Bronchial epithelial cell (primary cell): ENCODE measurements at places on chromosomes 6 and 20.

- no peak for DNase-seq
Observed at GRCh38 chr6:154378518-154378917, 21.9 kb upstream of the IPCEF1 start.

DNA sequence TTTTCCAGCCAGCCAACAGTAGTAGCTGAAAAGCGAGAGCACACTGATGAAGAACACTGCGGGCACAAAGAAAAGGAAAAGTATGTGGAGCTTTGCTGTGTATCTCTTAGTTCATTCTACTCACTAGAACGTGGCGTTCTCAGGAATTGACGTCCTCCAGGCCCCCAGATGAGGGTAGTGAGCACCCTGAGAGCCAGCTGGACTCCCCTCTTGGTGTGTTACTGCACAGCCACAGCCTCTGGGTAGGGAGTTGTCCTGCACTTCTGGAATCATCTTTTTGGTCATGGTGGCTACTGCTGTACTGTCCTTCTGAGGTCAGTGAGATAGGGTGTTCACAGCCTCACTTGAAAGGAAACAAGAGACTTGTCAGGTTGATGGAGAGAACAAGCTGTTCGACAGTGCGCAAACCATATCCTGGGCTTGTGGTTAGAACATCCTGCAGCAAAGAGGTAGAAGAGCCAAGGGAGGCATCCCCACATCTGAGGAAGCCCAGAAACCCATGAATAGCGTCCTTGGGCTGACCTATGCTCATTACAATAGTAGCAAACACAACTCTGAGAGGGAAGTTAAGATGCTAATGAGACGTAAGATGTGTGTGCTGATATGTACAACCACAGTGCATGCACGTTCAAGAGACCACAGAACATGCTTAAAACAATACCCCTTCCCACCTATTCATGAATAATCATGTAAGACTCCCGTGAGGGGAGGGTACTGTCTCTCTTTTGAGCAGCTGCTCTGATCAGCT is 14.6 kb upstream of the HLA-F start:
- no peak for DNase-seq

- no peak for DNase-seq
Observed at GRCh38 chr20:58778760-58779159, 71.9 kb downstream of the GNAS-AS1 start.

DNA sequence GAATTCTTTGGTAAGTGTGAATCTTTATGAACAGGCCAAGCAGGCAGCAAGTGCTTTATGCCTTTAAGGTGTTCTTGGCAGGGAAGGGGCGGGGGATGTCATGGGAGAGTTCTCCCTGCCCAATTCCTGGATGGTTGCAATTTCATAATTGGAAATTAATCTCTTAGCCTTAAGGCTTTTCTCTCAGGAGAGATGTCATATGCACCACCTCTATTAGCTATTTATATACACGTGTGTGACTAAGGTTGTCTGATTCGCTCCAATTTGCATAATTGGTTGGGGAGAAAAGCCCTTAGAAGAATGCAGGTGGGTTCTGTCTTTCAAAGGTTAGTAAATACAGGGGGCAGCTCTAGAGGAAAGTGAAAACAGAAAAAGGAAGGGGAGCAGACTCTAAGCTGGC is 5.2 kb upstream of the ENPP5 start:
- peak; percentile 32 for DNase-seq

GRCh38 chr6:30613251-30614043 is 3.6 kb downstream of the PPP1R10 start:
- DNase-seq: peak; percentile 72

GRCh38 chr6:34316431-34317171 is 67.8 kb upstream of the SMIM29 start:
- no peak for DNase-seq

GRCh38 chr6:35049900-35050756 is 91.0 kb downstream of the TCP11 start:
- no peak for DNase-seq

GRCh38 chr20:58790454-58790853 is 60.2 kb downstream of the GNAS-AS1 start:
- no peak for DNase-seq

DNA sequence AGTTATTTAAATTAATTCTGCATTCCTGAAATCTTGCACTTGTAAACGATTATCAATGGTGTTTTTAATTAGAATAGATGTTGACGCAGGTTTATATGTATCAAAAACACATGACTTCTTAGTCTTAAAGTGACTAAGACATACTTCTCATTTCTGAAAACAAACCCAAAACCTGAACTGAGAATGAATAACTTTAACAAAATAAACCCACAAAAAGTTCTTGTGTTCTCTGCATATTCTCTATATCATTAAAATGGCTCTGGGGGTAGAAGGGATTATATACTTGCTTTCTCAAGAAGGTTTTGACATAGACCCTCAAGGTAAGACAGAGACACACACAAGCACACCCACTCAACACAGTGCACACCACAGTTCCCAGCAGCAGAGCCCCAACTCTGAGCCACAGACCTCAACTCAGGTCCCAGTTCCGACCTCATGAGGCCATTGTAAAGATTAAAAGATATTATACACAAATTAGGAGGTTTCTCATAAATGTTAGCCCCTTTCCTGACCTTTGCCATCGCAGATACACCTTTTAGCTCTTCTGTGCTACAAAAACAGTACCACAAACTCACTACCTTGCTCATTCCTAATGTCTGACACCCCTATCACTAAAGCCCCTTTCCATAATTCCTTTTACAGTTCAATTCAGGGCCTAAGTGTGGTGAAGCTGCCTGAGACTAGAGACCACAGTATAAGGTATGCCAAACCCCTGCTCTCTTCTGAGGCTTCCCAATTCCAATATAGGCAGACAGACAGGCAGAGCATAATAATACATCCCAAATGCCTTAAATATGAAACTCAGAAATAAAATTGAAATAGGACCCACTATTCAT is 267.8 kb downstream of the PTPRK start:
- DNase-seq: no peak

DNA sequence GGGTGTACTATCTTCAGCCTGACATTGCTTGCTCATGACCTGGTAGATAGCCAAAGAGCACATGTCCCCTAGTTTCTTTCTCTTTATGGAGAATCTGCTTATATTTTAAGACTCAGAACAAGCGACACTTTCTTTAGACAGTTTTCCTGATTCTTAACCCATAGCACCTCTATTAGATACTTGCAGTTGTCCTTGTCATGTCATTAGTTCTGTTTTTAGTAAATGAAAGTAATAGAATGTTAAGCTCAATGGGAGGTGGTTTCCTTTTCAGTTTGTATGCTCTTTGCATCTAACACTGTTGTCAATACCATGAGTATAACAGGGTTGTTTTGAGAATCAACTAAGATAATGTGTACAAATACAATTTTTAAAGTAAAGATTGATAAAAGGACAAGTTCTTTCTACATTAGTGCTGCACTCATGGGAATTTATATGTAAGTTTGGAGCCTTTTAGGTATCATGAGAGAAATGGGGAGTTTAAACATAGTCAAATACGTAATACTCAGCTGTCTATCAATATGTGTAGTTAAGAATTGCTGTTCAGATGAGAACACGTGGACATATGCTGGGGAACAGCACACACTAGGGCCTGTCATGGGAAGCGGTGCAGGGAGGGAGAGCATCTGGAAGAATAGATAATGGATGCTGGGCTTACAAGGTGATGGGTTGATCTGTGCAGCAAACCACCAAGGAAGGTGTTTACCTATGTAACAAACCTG is 124.3 kb downstream of the GRM1 start:
- no peak for DNase-seq
